ENCODE measurements at places on chromosomes 3 and 15.

DNA sequence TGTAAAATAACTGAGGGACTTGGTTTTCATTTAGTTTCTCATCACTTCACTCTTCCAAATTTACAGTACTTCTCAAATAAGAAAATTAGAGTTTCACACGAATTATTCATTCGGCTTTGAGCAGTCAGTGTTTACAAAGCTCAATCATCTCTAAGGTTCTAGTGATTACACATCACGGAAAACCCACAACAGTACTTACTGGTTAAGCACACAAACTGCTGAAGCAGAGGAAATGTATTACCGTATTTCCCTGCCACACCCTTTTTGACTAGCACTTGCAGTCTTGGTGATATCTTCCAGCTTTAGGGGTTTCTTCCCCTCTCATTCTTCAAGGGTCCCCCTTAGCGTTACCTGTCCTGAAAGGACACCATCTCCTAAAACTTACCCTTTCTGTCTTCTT, 164.8 kb upstream of the CDIN1 start:
- H3K27ac ChIP-seq, result no peak overlapping the region
- H3K27me3 ChIP-seq, result no peaks in the 10 kb centered on the region
- no peaks in the 10 kb centered on the region for H3K36me3 ChIP-seq
- no peak for DNase-seq
- H3K4me3 ChIP-seq, result no peak overlapping the region
- no peaks in the 10 kb centered on the region for H3K4me1 ChIP-seq

- H3K27me3 ChIP-seq, result peaks cover 4% of the 10 kb centered on the region
- H3K4me3 ChIP-seq, result peak overlapping the region; percentile 42
- no peak for DNase-seq
- peak overlapping the region; percentile 61 for H3K27ac ChIP-seq
- H3K4me1 ChIP-seq, result no peaks in the 10 kb centered on the region
These were observed 516.7 kb downstream of the MECOM start for GRCh38 chr3:169146866-169147237.

- H3K36me3 ChIP-seq, result no peaks in the 10 kb centered on the region
- H3K27ac ChIP-seq, result no peak overlapping the region
- H3K4me3 ChIP-seq, result no peak overlapping the region
- H3K4me1 ChIP-seq, result peaks cover 8% of the 10 kb centered on the region
- no peaks in the 10 kb centered on the region for H3K27me3 ChIP-seq
These were observed 275.3 kb downstream of the UACA start for GRCh38 chr15:70488002-70488605.

DNA sequence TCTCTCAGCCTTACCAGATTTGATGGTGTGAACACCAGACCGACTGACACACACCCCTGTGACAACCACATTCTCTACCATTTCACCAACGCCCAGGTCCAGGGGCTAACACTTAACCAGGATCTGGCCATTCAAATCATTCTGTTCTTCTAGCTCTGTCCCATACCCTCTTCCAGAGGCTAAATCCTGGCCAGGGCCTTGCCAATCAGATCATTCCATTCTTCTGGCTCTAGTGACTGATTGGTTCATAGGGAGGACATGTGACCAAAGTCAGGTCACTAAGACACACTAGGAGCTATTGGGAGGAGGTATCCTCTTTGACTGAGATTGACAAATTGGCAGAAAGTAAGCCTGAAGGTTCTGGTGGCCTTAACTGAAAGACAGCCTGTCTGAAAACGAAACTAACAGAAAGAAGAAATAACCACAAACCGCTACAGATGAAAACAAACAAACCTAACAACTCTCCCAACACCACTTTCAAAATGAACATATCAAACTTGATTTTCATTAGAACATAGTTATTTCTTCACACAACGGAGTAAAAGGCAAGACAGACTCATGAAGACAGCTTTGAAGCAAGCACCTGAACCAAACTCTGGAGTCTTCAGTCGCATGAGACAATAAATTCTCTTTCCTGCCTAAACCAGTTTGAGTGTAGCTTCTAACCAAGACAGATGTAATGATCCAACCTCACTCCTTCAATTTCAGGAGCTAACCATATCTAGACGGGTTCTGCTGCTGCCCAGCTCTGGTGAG, 68.5 kb downstream of the TRANK1 start:
- no peak overlapping the region for H3K4me3 ChIP-seq
- H3K36me3 ChIP-seq, result no peaks in the 10 kb centered on the region
- no peaks in the 10 kb centered on the region for H3K27me3 ChIP-seq
- no peak overlapping the region for H3K27ac ChIP-seq

- no peaks in the 10 kb centered on the region for H3K36me3 ChIP-seq
- H3K4me3 ChIP-seq, result no peak overlapping the region
- H3K27me3 ChIP-seq, result no peaks in the 10 kb centered on the region
- no peak for DNase-seq
These were observed 105.7 kb downstream of the PPP2R3A start for GRCh38 chr3:136070953-136071949.

DNA sequence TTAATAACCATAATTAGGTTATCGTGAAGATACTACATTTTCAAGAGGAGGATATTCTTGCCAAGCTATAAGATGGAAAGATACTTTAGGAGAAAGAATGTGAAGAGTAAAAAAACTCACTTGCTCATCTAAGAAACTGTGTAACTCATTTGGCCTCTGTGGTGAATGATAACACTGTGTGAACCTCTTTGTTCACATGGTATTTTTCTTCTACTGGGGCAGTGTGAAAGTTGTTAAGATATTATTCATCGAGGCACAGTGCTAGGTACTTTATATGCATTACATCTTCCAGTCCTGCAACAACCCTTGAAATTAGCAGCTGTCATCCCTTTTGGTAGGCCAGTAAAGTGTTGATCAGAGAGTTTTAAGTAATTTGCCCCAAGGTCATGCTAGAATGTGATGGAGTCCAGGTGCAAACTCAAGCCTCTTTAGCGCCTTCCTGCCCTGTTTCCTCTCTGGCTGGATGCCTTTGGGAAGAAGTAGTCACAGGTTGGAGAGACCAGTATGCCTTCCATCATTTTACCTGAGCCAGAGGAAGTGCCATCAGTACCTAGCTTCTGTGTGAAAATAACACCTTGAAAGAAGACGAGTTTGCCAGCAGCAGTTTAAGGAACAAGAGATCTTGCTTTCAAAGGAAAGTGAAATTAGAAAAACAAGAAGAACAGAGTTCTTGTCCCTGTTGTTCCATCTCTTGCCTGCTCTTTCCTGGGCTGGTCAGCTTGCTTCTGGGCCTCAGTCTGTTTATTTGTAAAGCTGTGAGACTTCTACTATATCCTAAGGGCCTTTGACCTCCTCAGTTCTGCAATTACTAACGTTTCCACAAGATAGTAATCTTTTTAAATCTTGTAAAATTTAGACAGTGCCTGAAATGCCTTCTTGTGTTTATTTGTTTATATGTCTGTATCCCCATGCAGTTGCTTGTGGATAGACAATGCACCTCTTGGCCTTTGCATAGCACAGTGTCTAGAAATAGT, 179.3 kb downstream of the FNDC3B start:
- peak overlapping the region; percentile 24 for H3K27ac ChIP-seq
- DNase-seq, result no peak
- H3K4me1 ChIP-seq, result peaks cover 78% of the 10 kb centered on the region
- no peaks in the 10 kb centered on the region for H3K36me3 ChIP-seq
- H3K27me3 ChIP-seq, result no peaks in the 10 kb centered on the region

DNA sequence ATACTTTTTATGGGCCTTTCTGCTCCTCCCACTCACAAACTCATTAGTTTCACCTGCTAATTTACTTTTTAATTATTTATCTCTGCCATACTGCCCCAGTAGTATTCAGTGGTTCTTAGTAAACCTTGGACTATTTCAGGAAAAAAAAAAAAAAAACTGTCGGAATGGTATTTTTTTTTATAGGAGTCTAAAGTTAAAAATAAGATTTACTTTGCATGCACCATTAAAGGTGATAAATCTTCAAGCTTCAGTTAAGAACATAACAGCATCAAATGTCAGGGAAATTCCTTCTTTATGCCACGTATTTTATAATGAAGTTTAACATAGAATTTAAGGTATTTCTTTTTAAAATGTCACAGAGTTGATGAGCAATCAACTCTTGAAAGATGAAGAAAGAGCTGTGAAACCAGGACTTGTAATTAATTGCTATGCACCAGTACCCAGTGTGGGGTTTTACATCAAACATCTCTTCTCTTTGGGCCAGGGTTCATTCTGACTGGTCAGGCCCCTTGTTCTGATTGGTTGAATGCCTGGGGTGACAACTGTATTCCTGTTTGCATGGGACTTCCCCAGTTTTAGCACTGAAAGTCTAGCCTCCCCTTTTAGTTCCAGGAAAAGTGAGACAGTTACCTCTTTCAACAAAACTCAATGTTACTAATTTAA, 40.3 kb upstream of the PTPRG start:
- no peaks in the 10 kb centered on the region for H3K4me1 ChIP-seq
- no peaks in the 10 kb centered on the region for H3K27me3 ChIP-seq
- no peak overlapping the region for H3K27ac ChIP-seq
- H3K36me3 ChIP-seq, result no peaks in the 10 kb centered on the region

DNA sequence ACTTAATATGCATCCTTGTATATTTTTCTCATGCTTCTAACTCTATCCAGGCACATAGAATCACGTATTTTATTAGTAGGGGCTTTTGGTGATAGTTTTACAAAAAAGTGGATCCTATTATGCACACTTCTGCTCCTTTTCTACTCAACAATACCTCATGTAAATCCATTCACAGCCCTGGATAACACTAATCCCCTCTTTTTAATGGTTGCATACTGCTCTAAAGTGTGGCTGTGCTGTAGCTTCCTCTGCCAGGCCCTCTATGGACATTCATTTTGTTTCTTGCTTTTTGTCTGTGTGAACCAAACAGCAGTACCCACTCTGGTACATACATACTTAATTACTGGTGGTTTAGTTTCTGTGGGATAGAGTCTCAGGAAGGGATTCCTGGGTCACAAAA, 51.3 kb upstream of the SCAANT1 start:
- no peak overlapping the region for H3K27ac ChIP-seq
- no peaks in the 10 kb centered on the region for H3K36me3 ChIP-seq
- H3K4me1 ChIP-seq, result peaks cover 69% of the 10 kb centered on the region
- no peak for DNase-seq

GRCh38 chr3:181919375-181919774, 207.7 kb downstream of the SOX2 start:
- DNase-seq, result no peak
- no peaks in the 10 kb centered on the region for H3K4me1 ChIP-seq
- no peak overlapping the region for H3K27ac ChIP-seq

GRCh38 chr3:107846279-107846852, 244.5 kb downstream of the CD47 start:
- no peaks in the 10 kb centered on the region for H3K36me3 ChIP-seq
- H3K27me3 ChIP-seq, result no peaks in the 10 kb centered on the region
- no peak overlapping the region for H3K27ac ChIP-seq
- H3K4me1 ChIP-seq, result peaks cover 4% of the 10 kb centered on the region
- DNase-seq, result no peak
- no peak overlapping the region for H3K4me3 ChIP-seq

GRCh38 chr3:25313286-25313685, 114.8 kb upstream of the RARB start:
- H3K27me3 ChIP-seq, result no peaks in the 10 kb centered on the region
- H3K36me3 ChIP-seq, result no peaks in the 10 kb centered on the region
- no peak overlapping the region for H3K4me3 ChIP-seq
- DNase-seq, result no peak

DNA sequence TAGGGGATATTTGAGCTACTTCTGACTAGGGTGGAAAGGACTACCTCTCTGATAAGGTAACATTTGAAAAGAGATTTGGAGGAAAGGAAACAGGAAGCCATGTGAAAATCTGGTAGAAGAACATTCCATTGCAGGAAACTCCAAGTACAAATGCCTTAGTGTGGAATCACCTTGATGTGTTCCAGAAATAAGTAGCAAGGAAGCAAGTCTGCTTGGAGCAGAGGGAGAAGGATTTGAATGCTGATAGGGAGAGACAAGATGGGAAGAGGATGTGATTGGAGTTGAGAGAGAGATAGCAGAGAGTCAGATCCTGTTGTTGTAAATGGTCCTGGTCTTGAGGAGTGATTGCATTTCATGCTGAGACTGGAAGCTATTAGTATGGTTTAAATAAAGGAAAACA, 335.1 kb upstream of the DCBLD2 start:
- H3K4me1 ChIP-seq, result no peaks in the 10 kb centered on the region
- no peak overlapping the region for H3K27ac ChIP-seq
- no peaks in the 10 kb centered on the region for H3K36me3 ChIP-seq
- no peaks in the 10 kb centered on the region for H3K27me3 ChIP-seq
- DNase-seq, result no peak
- no peak overlapping the region for H3K4me3 ChIP-seq

GRCh38 chr3:158794936-158795518, 6.8 kb upstream of the MFSD1 start:
- H3K27ac ChIP-seq, result no peak overlapping the region
- DNase-seq, result no peak
- H3K36me3 ChIP-seq, result no peaks in the 10 kb centered on the region
- peaks cover 4% of the 10 kb centered on the region for H3K4me1 ChIP-seq
- H3K27me3 ChIP-seq, result no peaks in the 10 kb centered on the region

DNA sequence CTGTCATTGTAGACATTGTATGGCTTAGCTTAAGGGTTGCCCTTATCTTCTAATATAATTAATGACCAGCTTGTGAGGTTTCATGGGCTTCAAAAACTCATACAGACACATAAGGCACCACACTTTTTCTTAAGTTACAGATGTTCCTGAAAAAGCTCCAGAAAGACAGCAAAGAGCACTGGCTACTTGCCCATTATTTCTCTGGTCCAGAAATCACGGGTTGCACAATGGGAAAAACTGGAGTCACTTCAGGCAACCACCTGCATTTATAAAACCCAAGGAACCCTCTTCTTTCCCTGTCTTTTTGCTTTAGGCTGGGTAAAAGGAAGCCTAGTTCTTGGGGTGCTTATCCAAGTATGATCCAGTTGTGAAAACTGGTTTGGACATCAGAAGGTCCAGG, 2.3 kb upstream of the COL6A6 start:
- DNase-seq, result no peak
- no peaks in the 10 kb centered on the region for H3K36me3 ChIP-seq
- peaks cover 8% of the 10 kb centered on the region for H3K4me1 ChIP-seq
- no peaks in the 10 kb centered on the region for H3K27me3 ChIP-seq
- no peak overlapping the region for H3K27ac ChIP-seq

DNA sequence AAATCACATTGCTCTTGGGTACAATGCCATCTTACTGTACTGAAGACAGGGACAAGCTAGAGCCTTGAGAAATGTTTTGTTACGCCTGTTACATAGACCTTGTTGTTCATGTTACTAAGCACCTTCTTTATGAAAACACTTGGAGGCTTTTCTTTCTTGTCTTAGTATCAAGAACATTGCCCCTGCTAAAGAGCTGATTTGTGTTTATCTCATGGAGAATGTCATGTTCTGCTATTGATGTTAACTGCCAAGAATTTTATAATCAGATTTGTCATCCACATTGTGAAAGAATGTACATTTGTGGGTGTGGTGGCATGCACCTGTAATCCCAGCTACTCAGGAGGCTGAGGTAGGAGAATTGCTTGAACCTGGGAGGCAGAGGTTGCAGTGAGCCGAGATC, 431.3 kb upstream of the MDFIC2 start:
- no peaks in the 10 kb centered on the region for H3K27me3 ChIP-seq
- no peaks in the 10 kb centered on the region for H3K36me3 ChIP-seq
- H3K4me3 ChIP-seq, result no peak overlapping the region
- H3K27ac ChIP-seq, result no peak overlapping the region

GRCh38 chr3:32372213-32372490, 19.5 kb upstream of the CMTM7 start:
- DNase-seq, result no peak
- no peaks in the 10 kb centered on the region for H3K36me3 ChIP-seq
- no peaks in the 10 kb centered on the region for H3K27me3 ChIP-seq
- H3K27ac ChIP-seq, result no peak overlapping the region
- H3K4me1 ChIP-seq, result peaks cover 4% of the 10 kb centered on the region
